ENCODE measurements at places on chromosomes 3 and 15. TPM values are rescaled to one million over a fixed set of nuclear protein-coding genes. Genes with fewer than 3 reads are reported as not detected.

Gene PPM1L
- polyA plus RNA-seq: 2.8 TPM

Gene SAXO2
- polyA plus RNA-seq: 1.9 TPM

Gene NPAP1
- 0.06 TPM for polyA plus RNA-seq

Gene IGSF11
- 3.8 TPM for polyA plus RNA-seq

Gene GPR62
- 0.29 TPM for polyA plus RNA-seq

Gene OXTR
- 0.77 TPM for polyA plus RNA-seq

Gene SLC22A14
- polyA plus RNA-seq: 0.03 TPM

Gene SNTN
- not detected for polyA plus RNA-seq

Gene TMCO5A
- not detected for polyA plus RNA-seq

Gene CFAP20DC
- polyA plus RNA-seq: 2.2 TPM

Gene PPARG
- 0.06 TPM for polyA plus RNA-seq

Gene CDCP1
- 10.1 TPM for polyA plus RNA-seq

Gene TMEM207
- not detected for polyA plus RNA-seq

Gene DNAH12
- not detected for polyA plus RNA-seq

Gene LARP6
- 23.9 TPM for polyA plus RNA-seq

Gene HGD
- polyA plus RNA-seq: 0.09 TPM

Gene TMIE
- polyA plus RNA-seq: 0.64 TPM

Gene ADAMTSL3
- polyA plus RNA-seq: 0.35 TPM

Gene SLCO2A1
- 2.3 TPM for polyA plus RNA-seq

Gene SLC2A2
- polyA plus RNA-seq: not detected

Gene DUOXA2
- polyA plus RNA-seq: 0.05 TPM

Gene SV2B
- polyA plus RNA-seq: 0.22 TPM

Gene SIDT1
- 0.06 TPM for polyA plus RNA-seq

Gene SLC6A1
- 0.63 TPM for polyA plus RNA-seq

Gene LIPH
- polyA plus RNA-seq: 0.06 TPM

Gene GCSAM
- polyA plus RNA-seq: not detected

Gene TMEM212
- not detected for polyA plus RNA-seq

Gene CLEC3B
- 0.20 TPM for polyA plus RNA-seq

Gene ERICH6
- polyA plus RNA-seq: not detected

Gene TTC21A
- 2.3 TPM for polyA plus RNA-seq

Gene CCK
- 3.5 TPM for polyA plus RNA-seq

Gene GASK1A
- polyA plus RNA-seq: 5.2 TPM

Gene ZNF662
- 0.03 TPM for polyA plus RNA-seq

Gene ADAMTS9
- polyA plus RNA-seq: 0.13 TPM

Gene ADGRG7
- not detected for polyA plus RNA-seq

Gene PLA1A
- not detected for polyA plus RNA-seq

Gene LMCD1
- polyA plus RNA-seq: 20.2 TPM

Gene PRSS50
- polyA plus RNA-seq: 1.1 TPM

Gene SCG5
- polyA plus RNA-seq: 11.4 TPM

Gene FMN1
- polyA plus RNA-seq: 0.27 TPM

Gene MEX3B
- 13.6 TPM for polyA plus RNA-seq

Gene KCNH8
- polyA plus RNA-seq: 2.2 TPM

Gene GPR160
- 14.3 TPM for polyA plus RNA-seq

Gene COPS2
- polyA plus RNA-seq: 7.8 TPM
